A549 treated with GW870086 at 1 μM for 4 hours (cell line): ENCODE measurements at places on chromosomes 7 and 10. TPM values are rescaled to one million over a fixed set of nuclear protein-coding genes. Genes with fewer than 3 reads are reported as not detected.

ECHDC3 gene
- total RNA-seq, result 8.1 to 10.9 TPM (median 9.8 TPM) in 5 replicates

RAMP3 gene
- not detected in 5 replicates for total RNA-seq

CFAP58 gene
- 0.10 to 0.34 TPM (median 0.16 TPM) in 5 replicates for total RNA-seq

VIPR2 gene
- 0.03 TPM in 1 of 5 replicates, not detected in the others for total RNA-seq

SH3PXD2A gene
- total RNA-seq, result 0.82 to 1.7 TPM (median 1.5 TPM) in 5 replicates

CPXM2 gene
- total RNA-seq, result not detected in 5 replicates

CCT6A gene
- 256 to 294 TPM (median 279 TPM) in 5 replicates for total RNA-seq

TLX1 gene
- not detected in 5 replicates for total RNA-seq
